ENCODE measurements at places on chromosomes 2 and 18.

- no peak for DNase-seq
These were observed 20.8 kb downstream of the SEH1L start for GRCh38 chr18:12968619-12969018.

DNA sequence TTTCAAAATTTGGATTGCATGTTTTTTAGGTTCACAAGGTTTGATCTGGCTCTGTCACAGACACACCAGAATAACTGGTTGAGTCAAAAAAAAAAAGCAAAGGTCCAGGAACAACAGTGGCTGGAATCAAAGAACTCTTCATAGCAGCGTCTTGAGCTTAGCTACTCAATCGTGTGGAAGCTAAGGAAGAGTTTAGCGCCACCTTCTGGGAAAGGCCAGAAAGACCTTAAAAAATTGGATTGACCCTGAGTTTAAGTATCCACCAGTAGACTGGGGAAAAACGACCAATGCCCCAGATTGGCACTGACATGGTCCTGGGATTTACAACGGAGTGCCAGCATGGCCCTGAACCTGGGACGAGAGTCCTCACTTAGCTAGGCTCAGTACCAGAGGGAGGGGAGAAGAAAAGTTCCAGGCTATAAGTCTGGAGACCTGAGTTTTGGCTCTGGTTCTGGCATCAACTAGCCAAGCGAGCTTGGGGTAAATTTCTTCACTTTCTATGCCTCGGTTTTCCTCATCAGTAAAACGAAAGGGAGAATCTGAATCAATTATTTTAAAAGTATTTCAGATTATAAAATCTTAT lies 71.1 kb upstream of the TFCP2L1 start:
- DNase-seq: peak; percentile 31

DNA sequence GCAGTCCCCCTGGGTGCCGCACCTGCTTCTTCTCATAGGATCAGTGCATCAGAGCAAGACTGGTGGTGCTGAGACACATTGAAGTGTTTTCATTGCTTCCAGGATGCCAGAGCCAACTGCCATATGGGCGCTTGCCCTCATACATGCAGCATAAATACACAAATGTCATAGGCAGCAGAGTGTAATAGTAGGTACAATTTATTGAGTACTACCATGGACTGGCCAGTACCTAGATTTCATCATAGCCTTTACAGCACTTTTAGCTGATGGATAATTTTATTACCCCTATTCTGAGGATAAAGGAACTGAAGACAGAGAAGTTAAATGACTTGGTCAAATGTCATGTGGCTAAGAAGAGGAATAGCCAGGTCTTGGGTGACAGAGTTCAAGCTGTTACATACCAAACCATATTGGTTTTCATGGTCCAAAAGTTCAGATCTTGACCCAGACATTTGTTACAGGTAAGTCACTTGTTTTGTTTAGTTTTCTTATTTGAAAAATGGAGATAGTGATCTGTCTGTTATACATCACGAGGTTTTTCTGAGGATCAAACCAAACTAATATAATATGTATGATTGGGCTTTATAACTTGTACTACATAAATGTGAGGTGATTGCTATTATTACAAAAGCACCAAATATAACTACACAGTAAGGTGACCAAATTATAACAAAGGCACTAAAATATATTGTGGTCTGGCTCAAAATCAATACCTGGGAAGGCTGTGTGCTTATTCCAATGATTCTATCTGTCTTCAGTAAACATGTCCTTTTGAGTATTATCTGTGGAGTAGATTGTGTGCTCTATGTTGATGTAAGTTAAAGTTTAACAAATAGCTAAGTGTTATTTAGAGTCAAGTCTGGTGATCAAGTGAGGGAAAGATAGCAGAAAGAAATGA lies 151.9 kb upstream of the CYRIA start:
- no peak for DNase-seq

DNA sequence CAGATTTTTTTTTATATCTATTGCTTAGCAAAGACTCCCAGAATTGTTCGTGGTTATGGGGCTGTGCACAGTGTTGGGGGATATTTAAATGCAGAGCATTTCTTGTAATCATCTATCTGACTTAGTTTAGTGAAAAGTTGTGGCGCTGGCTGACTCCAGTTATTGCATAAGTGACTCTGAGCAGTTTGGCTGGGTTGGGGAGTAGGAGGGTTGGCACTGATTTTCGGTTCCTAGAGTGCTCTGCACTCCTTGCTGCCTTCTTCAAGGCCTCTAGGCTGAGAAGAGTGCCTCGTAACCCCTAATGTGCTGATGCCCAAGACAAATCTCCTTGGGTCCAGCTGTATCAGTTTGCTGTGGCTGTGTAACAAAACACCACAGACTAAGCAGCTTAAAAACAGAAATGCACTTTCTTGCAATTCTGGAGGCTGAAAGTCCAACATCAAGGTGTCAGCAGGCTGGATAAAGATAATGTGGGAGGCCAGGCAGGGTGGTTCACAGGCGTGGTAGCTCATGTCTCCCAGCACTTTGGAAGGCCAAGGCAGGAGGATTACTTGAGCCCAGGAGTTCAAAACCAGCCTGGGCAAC lies 6.5 kb upstream of the IMPA2 start:
- no peak for DNase-seq

GRCh38 chr2:117190856-117191559 lies 623.5 kb upstream of the DDX18 start:
- no peak for DNase-seq

DNA sequence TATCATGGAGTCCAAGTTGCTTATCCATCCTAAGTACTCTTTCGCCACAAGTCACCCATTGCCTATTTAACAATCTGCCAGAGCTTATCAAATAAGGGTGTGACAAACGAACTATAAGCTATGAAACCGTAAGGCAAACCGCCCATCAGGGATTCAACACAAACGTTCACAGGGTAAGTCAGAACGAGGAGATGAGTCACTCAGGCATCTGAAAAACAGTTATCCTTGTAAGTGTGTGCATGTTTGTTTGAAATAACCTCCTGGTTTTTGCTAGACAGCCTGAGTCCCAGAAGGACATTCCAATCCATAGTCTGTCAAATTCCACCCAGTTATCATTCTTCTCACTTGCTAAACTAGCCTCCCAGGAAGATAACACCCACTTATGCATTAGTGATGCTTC lies 299.1 kb downstream of the PAX3 start:
- DNase-seq: no peak

GRCh38 chr2:42068571-42069178 lies 20.9 kb downstream of the PKDCC start:
- DNase-seq: no peak

- DNase-seq: no peak
These were observed 64.7 kb upstream of the SERTAD2 start for GRCh38 chr2:64718250-64718885.

- DNase-seq: no peak
These were observed at the start of gene CERKL for GRCh38 chr2:181656450-181657291. Gene CERKL (minus strand): TSS chr2:181657105. CDS start chr2:181657006, 99 bp downstream.

DNA sequence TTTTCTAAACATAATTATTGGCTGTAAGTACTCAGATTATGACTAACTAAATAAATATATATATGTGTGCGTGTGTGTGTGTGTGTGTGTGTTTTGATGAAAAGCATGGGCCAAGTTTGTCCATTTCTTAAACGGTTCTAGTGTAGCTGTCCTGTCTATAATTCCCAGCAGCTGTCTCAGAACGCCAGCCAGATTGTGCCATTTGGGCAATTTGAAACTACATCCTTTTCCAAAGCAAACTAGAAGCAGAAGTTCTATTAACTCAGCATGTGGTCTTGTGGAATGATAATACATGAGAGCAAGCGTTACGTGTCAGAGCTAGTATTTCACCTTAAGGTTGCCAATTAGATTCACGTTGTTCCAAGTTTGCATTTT lies 1.7 kb downstream of the ARHGAP28 start:
- no peak for DNase-seq

DNA sequence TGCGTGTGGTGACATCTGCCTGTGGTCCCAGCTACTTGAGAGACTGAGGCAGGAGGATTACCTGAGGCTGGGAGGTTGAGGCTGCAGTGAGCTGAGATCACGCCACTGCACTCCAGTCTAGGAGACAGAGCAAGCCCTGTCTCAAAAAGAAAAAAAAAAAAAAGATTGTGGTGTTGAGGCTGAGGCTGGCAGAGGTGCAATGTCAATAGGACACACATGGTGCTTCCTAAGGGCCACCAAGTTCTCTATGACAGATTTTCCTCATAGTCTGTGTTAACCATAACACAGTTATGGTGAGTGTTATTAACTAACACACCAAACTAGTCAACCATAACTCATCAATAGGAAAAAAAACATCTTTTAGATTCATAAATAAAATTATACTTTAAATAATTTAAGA lies 494.4 kb downstream of the TMX3 start:
- DNase-seq: no peak

DNA sequence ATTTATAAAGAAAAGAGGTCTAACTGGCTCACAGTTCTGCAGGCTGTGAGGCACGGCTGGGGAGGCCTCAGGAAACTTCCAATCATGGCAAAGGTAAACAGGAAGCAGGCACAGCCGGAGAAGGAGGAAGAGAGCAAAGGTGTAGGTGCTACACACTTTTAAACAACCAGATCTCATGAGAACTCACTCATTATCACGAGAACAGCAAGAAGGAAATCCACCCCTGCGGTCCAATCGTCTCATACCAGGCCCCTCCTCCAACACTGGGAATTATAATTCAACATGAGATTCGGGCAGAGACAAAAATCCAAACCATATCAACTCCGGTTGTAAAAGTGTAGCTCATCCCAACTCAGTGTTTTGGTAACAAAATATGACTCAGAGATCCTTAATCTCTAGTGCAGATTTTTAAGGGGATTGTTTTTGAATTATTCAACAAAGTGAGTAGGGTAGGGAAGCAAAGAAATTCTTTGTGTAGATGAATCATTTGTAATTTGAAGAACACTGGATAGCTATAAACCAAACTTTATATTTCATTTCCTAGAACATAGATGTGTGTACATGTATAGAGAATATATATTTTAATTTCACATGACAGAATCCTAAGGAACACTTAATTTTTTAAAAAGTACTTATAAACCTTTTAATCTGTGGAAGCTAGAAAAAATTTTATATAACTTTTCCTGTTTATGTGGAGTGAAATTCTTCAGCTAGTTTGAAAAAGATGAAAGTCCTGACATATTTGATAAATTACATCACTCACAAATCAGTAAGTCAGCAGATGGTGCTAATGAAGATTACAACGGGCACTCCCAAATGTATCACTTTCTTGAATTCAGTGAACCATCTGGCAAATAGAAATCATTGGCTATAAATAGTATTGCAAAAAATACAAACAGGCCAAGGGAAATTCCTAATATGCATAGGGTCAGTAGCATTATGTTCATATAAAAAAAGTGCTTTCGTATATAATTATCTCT lies 130.1 kb downstream of the OLA1 start:
- no peak for DNase-seq

- DNase-seq: no peak
These were observed 45.6 kb downstream of the HDLBP start for GRCh38 chr2:241269707-241270520.

DNA sequence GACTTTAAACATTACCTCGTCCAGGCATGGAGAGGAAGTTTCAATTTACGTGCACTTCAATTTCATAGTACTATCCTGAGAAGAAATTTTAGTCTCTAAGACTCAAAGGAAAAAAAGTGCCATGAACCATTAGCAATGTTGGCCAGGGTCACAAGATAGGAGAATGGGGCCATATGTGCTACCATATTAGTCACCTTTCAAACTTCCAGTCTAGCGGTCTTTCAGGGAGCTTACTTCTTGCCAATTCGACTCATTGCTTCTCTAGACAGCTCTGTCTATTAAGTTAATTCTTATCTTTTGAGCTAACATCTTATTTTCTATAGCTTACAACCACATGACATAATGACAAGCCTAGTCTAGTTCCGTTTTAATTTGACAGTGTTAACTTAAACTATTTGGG lies 129.1 kb downstream of the ANKRD44 start:
- DNase-seq: no peak

DNA sequence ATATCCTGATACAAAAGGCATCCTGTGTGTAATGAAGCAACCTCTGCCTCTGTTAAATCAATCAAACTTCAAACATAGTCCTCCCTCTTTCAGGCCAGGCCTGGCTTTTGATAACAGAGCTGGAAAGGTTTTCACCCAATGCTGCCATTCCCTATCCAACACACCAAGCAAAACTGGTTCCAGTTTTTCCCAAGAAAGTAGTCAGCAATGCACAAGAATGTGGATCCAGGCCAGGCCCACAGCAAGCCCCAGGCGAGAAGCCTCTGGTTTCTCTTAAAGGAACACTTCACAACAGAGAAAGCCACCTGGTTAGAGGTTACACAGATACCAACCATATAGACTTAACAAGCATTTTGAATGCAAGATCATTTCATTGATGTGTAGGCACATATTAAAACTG lies 49.2 kb upstream of the CCDC150 start:
- peak; percentile 22 for DNase-seq

- no peak for DNase-seq
These were observed 22.5 kb downstream of the EHBP1 start for GRCh38 chr2:62727876-62728566.

DNA sequence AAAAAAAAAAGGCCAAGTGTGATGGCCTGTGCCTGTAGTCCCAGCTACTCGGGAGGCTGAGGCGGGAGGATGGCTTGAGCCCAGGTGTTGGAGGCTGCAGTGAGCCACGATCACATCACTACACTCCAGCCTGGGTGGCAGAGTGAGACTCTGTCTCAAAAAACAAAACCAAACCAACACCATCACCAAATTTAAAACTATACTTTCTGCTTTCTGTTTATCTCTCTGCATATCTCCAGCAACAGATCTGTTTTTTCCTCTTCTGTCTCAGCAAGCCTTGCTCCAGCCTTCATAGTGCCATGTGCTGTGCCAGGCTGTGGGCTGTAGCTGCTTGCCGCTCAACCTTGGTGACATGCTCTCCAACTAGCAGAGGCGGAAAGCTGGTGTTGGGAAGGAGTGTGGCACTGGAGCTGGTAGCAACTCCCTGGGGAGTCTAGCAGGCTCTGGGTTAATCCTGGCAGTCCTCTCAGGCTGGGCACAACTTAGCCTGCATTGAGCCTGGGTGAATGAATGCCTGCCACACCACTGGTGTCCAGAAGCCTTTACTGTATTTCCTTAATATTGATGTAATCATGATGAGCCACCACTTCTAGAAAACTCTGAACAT lies 204.1 kb downstream of the LDLRAD4 start:
- DNase-seq: no peak

- no peak for DNase-seq
These were observed 323.7 kb downstream of the SLC4A3 start for GRCh38 chr2:219951099-219951498.

DNA sequence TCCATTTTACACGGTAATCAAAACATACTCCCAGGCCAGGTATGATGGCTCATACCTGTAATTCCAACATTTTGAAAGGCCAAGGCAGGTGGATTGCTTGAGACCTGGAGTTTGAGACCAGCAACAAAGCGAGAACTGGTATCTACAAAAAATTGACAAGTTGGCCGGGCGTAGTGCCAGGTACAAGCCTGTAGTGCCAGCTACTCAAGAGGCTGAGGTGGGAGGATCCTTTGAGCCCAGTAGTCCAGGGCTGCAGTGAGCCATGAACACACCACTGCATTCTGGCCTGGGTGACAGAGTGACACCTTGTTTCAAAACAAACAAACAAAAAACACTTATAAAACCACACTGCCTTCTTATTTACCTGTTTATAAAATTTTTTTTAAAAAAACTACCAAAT lies 80.8 kb downstream of the GAREM1 start:
- no peak for DNase-seq

All from T47D (cell line).